Pancreas (tissue), 10 donors: ENCODE measurements at places on chromosomes 1 and 21.
A peak's percentile ranks its signal among the peaks of the same experiment; 100 is the strongest.

- DNase-seq, result no peak
Observed at GRCh38 chr1:1246577-1247340, at the start of gene C1QTNF12. Gene C1QTNF12, minus strand, starts transcription at chr1:1246722. Its CDS starts 32 bp downstream, at chr1:1246690.

DNA sequence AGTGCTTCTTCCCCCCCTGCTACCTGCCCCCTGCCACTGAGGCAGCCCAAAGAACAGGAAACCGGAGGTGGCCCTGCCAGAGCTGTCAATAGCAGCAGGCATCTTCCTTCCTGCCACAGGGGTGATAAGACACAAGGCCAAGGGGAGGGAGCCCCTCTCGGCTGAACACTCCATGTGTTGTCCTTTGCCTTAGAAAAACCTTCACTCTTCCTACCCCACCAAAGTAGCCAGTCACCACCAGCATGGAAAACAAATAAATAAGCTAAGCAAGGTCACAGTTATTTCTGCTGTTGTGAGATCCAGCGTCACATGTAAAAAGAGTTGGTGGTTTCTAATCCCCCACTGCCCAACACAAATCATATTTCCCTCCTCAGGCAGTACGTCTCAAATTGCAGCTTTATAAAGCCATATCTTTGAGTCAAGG, 104.8 kb upstream of the DPT start:
- DNase-seq, result no peak

GRCh38 chr1:112316254-112316913, 79.6 kb upstream of the CTTNBP2NL start:
- DNase-seq, result no peak

- no peak for DNase-seq
Observed at GRCh38 chr1:86466986-86467385, 1.7 kb upstream of the CLCA1 start.

DNA sequence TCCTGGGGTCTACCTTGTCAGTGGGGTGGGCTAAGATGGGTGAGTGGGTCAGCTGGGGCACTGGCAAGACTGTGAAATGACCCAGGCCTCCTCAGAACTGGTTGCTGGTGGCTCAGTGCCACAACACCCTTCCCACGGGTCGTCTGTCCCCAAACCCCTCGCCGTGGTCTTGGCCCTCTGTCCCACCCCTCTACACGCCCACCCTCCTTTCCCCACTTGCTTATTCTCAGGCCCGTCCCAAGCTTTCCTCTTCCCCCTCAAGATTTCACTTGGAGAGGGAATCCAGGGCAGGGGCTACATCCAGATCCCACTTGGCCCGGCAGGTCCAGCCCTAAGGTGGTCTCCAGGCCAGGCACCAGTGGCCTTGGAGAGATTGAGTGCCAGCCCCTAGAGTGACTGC, 16.7 kb downstream of the CSF1 start:
- peak; percentile 15 for DNase-seq

DNA sequence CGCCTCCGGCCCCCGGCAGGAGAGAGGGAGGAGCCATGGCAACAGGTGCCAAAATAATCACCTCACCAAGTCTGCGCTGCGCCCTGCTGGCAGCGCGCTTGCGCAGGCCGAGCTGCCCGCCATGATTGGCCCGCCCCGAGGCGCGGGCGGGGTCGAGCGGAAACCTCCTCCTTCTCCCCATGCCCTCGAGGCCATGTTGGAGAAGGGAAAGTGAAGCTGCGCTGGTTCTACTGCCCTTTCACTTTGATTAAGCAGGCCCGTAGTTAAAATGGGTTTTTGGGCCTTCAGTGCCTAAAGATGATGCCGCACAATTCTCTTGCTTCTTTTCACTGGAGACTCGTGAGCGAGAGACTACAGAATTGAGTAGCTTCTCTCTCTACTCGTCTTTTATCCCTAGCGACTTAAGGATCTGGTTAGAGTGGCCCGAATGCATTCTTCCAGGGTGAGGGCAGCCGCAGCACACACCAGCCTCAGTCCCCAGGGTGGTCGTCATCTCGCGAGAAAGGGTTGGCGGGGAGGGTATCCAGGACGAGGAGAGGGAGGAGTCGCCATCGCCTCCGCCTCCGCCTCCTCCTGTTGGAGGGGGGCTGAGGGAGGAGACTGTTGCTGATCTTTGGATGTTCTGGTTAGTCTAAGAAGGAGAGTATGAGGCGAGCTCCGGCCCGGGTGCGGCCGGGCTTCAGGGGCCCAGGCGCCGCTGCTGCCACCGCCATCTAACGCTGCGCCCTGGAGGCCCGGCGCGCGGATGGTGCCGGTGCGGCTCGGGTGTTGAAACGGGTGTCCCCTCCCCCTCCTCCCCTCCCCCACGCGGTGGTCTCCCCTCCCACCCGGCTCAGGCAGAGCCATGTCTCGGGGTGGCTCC, at the start of gene DCAF6:
DCAF6 (plus strand) TSS at position 616 of the 862 bp plus-strand sequence; CDS start at position 845, 229 bp downstream.
- peak; percentile 98 for DNase-seq

DNA sequence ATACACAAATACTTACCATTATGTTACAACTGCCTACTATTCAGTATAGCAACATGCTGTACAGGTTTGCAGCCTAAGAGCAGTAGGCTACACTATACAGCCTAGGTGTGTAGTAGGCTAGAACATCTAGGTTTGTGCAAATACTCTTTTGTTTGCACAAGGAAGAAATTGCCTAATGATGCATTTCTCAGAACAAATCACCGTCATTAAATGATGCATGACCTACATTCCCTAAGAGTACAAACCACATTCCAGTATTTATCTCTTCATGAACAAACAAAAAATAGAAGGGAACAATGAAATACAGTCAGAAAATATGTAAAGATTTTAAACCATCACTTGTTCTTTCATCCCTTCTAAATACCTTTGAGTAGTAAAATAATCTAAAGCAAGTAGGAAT, 109.7 kb upstream of the HP1BP3 start:
- no peak for DNase-seq

DNA sequence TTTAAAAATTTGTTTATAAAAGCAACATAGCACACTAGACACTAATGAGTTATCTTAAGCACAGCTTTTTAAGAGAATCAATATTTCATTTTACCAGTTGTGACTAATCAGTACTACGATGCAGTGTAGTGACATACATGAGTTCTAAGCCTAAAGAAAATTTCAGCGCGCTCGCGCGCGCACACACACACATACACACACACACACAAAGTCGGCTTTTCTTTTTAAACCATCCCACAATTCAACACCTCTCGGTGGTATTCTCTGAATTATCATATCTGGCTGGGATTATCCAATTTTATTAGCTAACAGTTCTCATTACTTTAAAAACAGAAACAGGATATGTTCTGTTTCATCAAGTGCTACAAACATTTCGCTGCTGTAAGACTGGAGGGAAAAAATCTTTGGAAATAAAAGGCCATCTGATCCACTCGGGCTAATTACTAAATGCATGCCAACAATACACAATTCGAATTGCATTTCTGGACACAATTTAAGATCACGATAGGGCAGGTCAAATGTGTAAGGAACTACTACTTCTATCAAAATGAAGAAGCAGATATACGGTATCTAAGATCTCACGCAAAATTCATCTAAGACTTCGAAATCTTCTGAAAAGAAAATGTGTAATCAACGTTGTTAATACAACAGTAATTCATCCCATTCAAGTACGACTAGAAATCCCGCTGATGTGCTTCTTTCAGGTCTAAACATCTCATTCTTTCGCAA, 1.2 kb downstream of the TUT4 start:
- DNase-seq, result no peak

GRCh38 chr1:169465281-169465680, 20.5 kb downstream of the SLC19A2 start:
- no peak for DNase-seq
